Aorta (tissue), 5 donors: ENCODE measurements at places on chromosomes 11 and 22. TPM values are rescaled to one million over a fixed set of nuclear protein-coding genes. Genes with fewer than 3 reads are reported as not detected.
A peak's percentile ranks its signal among the peaks of the same experiment; 100 is the strongest.

The SLC16A8 gene
- not detected for total RNA-seq

The THOC5 gene
- total RNA-seq = 60.6 TPM

DNA sequence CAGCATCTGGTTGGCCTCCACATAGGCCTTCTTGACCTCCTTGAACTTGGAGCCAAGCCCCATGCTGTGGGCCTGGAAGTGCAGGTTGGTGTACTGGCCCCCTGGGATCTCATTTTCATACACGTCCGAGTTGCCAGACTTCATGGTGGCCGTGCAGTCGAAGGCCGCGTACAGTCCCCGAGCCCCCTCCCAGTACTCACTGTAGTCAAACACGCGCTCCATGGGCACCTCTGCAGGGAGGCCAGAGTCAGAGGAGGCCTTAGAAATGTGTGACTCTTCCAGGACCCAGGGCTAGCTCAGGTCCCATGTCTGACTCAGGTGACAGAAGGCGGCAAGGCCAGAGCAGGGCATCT is 6.7 kb upstream of the LRFN4 start:
- no peak for DNase-seq

DNA sequence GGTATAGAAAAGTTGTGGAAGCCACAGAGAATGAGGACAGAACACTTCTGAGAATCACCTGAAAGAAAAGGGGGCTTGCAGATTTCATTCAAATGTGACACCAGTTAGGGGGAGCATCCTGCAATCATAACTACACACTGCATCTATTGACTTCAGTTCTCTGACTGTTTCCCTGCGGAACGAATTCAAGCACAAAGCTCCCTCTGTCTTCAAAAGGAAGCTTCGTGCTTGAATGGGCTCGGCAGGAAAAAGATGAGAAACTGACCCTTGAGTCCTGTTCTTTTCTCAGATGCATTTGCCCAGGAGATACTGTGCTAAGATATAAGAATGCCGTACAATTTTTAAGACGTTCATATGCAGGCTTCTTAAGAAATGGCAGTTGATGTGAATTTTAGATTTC is 2000.4 kb upstream of the RAG2 start:
- no peak for DNase-seq

GRCh38 chr11:41935241-41935640 is 475.8 kb upstream of the LRRC4C start:
- DNase-seq = no peak

DNA sequence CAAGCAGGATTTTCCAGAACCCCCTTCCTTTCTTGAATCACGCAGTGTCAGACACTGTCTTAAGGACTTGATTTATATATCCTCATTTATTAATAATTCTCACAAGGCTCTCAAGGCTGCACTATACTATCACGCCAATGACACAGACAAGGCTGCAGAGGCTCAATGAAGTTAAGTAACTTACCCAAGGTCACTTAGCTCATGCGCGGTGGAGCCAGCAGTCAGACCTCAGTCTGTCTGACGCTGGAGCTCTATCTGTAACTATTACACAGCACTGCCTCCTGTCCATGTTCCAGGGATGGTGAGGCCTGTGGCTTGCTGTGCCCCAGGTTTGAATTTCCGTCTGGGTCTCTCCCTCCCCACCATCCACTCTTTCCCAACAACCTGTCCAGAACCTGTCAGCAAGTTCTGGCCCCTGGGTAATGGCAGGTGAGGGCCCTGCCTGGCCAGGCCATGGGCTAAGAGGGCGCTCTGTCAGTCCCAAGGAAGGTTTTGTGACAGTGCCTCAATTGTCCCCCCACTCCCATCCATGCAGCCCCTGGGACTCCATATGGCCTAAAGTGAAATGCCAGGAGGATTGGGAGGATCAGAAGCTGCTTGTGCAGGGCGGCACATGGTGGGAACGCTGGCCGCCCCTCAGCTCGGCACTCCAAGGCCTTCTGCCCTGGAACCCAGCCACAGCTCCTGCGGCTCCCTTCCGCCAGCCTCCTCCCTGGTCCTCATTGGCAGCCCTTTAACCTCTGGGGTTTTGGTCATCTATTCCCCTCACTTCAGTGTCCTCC is 8.6 kb downstream of the KCNC1 start:
- peak; percentile 20 for DNase-seq

The MS4A4A gene
- 32.0 TPM for total RNA-seq

The TBCEL gene
- 29.1 TPM for total RNA-seq

DNA sequence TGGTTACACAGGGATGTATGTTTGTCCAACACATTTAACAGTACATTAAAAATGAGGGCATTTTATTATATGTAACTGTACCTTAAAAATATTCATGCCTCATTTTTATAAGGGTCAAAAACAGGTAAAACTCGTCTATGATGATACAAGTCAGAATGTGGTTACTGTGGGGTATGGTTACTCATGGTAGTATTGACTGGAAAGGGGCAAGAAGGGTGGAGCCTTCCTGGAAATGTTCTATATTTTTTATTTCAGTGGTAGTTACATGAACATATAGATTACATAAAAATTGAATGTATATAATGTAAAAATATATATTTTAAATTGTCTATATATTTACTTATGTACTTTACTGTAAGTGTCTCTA is 99.8 kb downstream of the STIM1 start:
- DNase-seq = no peak

- DNase-seq = no peak
Measured at GRCh38 chr11:97332271-97332670, 942.5 kb downstream of the JRKL start.

DNA sequence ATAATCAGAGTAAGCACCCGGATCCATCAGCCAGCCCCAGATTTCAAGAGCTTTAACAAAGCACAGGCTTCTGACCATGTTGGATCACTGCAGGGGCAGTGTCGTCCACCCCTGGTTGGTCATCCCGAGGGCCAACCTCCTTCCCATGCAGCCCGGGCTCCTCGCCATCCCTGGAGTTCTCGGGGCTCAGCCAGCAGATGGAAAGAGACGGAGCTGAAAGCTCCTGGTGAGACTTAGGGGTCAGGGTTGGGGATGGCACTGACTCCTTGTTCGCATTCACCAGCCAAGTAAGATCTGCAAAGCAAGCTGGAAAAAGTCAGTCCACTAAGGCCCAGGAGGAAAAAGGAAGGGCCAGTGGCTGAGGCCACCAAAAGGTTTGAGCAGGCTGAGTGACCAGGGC is 888.9 kb downstream of the BRD1 start:
- DNase-seq = peak; percentile 38

DNA sequence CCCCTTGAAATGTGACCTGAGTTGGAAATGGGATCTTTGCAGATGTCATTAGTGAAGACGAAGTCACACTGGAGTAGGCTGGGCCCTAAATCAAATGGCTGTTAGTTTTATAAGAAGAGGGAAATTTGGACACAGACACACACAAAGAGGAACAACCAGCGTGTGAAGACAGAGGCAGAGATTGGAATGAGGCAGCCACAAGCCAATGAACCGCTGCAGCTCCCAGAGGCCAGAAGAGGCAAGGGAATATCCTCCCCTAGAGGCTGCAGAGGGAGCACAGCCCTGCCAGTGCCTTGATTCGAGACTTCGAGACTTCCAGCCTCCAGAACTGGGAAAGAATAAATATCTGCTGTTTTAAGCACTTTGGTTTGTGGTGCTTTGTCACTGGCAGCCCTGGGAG is 484.5 kb downstream of the MN1 start:
- DNase-seq = no peak

The SLC22A12 gene
- total RNA-seq = not detected

The ARHGAP42 gene
- total RNA-seq = 13.8 TPM

DNA sequence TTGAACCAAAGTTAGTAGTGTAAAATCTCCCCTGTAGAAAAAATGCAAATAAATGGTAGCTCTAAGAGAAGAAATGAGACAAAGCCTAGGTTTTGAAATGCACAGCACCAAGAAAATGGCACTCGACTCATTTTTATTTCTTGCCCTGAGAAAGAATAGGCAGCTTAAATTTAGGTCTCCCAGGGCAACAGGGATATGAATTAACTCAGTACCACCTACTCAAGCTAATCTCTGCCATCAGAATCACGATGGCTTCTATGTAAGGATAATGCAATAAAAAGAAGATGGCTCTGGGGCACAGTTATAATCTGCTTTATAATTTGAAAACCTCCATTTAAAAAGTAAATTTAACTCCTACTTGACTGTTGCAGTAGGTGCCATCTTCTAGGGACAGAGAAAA is 1784.3 kb downstream of the LRRC4C start:
- DNase-seq = no peak

The IFITM10 gene
- total RNA-seq = 15.0 TPM

The OR10A6 gene
- not detected for total RNA-seq

GRCh38 chr11:29352273-29352795 is 664.5 kb downstream of the KCNA4 start:
- no peak for DNase-seq

GRCh38 chr11:62601122-62601371 is 618 bp downstream of the MTA2 start:
- peak; percentile 91 for DNase-seq

DNA sequence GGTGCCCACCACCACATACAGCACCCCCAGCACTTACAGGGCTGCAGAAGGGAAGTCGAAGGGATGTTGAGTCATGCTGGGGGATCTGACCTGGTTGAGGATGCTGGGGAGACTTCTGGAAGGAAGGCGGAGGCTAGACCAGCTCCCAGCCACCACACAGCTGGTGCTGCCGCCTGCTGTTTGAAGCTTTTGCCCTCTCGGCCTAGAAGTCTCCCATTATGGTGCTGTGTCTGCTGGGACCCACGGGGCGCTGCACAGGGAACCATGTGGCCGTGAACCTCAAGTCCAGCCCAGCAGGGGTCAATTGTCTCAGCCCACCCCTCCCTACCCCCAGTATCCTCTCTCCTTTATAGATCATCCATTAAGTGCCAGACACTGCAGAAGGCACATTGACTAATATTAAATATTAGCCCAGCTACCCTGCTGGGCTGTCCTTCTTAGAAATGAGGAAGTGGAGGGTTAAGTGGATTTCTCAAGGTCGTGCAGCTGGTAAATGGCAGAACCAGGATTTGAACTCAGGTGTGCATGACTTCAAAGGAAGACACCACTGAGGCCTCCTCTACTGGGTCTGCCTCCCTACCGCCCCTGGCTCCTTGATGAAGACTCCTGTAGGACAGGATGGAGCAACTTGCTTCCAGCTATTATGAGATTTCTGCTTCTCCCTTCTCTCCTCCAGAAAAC is 49.7 kb downstream of the CYTH4 start:
- DNase-seq = no peak

- no peak for DNase-seq
Measured at GRCh38 chr11:64250415-64251015, 815 bp upstream of the PLCB3 start.

GRCh38 chr22:39175353-39176142 is 23.1 kb upstream of the CBX7 start:
- DNase-seq = no peak

DNA sequence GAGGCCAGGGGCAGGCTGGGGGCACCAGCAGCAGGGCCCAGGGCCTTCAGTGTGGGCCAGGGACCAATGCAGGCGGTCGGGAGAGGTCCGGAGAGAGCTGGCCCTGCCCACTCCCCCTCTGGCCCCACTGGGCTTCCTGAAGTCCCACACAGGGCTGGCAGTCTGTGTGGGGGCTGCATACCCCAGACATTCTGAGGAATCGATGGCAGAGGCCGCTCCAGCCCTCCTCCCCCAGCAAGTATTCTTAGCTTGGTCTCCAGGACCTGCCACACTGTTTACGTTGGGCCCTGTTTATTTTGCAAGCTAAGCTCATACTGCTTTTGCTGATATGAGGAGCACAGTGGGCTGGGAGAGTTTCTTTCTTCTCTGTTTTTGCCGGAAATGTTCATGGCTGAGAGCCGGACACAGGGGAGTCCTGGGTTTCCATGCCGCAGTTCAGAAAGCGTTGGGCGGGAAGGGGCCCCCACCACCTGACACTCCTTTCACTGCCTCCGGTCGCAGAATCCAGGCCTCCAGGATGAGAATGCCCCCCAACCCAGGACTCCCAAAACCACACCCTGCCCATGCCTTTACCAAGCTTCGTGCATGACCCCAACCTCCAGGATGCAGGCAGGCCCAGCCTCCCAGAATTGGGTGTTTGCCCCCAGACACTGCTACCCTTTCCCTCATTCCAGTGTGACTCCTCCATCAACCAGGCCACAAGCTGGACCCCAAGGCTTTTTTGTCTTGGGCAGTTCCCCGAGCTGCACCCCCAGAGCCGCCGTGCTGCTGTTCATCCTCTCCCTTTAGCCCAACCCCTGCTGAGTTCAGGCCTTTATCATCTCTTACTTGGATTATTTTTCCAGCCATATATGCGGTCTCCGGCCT is 81.8 kb upstream of the KCNQ1OT1 start:
- peak; percentile 37 for DNase-seq

DNA sequence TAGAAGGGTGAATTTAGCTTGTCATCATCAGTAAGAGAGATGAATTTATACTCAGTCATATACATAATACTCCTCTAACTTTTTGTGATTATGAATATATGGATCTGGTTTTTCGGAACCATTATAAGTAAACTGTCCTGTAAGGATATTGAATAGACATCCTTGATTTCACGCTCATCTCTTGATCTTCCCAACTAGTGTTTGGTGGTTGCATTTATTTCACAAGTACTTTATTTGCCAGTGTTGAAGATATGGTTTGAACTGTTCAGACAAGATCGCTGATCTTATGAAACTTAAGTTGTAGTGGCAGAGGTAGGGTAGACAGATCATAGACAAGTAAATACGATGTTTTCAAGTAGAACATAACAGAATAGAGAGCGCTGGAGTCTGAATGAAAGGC is 3.0 kb downstream of the FBXO7 start:
- no peak for DNase-seq

The SORL1 gene
- total RNA-seq = 34.0 TPM

- no peak for DNase-seq
Measured at GRCh38 chr11:61774411-61774810, 18.0 kb downstream of the TMEM258 start.

GRCh38 chr11:84292006-84292405 is 1005.8 kb upstream of the CCDC90B start:
- no peak for DNase-seq

The ANKK1 gene
- total RNA-seq = 0.16 TPM

The MIOX gene
- total RNA-seq = not detected

The C1QTNF5 gene
- total RNA-seq = 42.4 TPM

GRCh38 chr11:77019976-77020595 is 14.1 kb upstream of the B3GNT6 start:
- no peak for DNase-seq

- DNase-seq = no peak
Measured at GRCh38 chr11:128716661-128717210, 22.9 kb downstream of the FLI1 start.

GRCh38 chr11:124276081-124276480 is 19.9 kb downstream of the OR8G5 start:
- no peak for DNase-seq

- DNase-seq = no peak
Measured at GRCh38 chr11:37511425-37511933, 913.4 kb upstream of the RAG2 start.

DNA sequence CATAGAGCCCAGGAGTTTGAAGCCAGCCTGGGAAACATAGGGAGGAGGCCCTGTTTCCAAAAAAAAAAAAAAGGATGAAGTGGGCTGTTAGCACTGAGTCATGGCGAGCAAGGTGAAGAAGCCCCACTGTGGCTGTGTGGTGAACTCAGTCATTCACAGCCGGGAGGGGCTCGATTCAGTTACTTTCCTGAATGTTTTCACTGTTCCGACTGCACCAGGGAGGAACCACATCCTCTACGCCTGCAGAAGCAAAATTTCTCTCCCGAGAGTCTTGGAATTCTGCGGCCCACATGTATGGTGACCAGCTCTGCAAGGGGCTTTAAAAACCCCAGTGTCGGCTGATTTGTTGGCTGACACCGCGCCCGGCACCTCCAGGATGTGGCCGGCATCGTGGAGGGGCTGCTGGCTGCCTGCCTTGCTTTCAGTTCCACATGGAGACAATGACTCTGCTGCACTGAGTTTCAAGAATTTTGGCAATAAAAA is 27.8 kb upstream of the GRAMD4 start:
- DNase-seq = peak; percentile 87
